Myocyte (in vitro differentiated cells): ENCODE measurements at places on chromosomes 12 and 14.
A peak's percentile ranks its signal among the peaks of the same experiment; 100 is the strongest.

GRCh38 chr14:71398450-71398849 lies 491.2 kb downstream of the PCNX1 start:
- no peak for DNase-seq

DNA sequence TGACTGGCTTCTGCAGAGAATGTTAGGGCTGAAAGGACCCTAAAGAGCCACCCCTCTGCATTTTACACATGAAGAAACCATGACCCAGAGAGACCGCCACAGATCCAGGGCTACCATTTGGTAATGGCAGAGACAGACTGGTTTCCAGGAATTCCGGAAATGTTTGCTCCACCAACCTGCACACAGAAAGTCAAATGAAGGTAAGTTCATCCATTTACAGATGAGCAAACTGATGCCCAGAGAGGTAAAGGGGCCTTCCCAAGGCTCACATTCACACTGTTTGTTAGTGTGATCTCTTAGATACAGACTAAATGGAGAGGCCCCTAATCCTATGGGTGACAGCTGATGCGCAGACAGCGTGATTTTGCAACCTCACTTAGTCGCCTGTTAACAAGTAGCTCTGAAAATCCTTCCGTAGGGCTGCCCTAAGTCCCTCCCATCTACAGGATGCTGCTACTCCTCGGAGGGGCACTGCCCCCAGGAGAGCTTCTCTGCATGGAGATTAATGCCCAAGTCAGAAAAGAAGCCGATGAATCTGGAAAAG lies 33.8 kb downstream of the ZFP36L1 start:
- no peak for DNase-seq

- DNase-seq = peak; percentile 88
Measured at GRCh38 chr12:43338848-43339526, 213.0 kb downstream of the ADAMTS20 start.

DNA sequence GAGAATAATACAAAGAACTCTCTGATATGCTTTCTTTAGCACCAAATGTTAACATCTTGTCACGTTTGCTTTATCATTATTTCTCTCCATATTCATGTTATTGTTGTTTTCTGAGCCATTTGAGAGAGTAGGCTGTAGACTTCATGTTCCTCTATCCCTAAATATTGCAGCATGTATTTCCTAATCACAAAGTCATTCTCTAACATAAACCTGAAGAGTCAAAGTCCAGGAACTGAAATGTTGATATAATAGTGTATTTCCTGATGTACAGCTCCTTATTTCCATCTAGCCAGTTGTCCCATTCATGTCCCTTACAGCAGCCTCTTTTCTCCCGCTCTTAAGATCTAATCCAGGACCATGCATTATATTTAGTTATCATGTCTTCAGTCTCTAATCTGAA lies 72.8 kb downstream of the SPATS2 start:
- no peak for DNase-seq

DNA sequence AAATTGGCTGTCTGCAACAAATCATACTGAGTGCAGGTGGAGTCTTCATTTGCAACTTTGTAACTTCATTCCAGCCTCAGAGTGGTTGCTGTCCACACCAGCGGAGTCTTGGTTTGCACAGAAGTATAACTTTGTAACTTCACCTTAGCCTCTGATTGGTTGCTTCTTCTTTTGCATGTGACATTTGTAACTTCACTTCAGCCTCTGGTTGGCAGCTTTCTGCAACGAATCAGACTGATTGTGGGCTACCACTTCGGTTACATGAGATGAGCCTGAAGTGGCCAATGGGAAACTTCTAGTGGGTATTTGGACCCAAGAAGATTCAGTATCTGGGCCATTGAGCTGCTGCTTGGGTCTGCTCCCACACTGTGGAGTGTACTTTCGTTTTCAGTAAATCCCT lies 17.8 kb downstream of the RASSF8 start:
- peak; percentile 82 for DNase-seq

DNA sequence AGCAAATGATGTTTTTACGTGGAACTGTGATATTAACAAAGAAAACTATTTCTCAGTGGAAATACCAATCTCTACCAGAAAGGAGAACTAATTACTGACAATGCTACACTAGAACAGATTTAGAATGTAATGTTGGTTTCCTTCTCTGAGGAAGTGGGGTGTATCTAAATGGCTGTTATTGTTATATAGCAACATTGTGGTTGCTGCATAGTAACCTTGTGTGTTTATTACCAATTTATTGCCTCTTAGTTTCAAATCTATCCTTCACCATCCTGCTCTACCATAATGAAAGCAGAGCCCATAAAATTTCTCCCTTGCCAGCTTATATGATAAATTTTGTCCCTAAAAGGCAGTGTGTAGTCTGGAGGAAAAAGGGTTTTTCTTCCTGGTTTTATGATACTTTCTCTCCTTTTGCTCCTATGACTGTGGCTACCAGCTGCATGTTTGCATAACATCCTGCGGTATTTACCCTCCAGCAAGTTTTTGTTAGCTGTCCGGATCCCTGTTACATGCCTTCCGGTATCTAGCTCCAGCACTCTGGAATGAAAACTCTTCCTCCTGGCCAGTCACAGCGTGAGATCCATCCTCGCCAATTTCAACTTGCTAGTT lies 5.7 kb upstream of the KLRK1 start:
- peak; percentile 83 for DNase-seq

- no peak for DNase-seq
Measured at GRCh38 chr12:57740656-57741412, 2.3 kb upstream of the AGAP2 start.

DNA sequence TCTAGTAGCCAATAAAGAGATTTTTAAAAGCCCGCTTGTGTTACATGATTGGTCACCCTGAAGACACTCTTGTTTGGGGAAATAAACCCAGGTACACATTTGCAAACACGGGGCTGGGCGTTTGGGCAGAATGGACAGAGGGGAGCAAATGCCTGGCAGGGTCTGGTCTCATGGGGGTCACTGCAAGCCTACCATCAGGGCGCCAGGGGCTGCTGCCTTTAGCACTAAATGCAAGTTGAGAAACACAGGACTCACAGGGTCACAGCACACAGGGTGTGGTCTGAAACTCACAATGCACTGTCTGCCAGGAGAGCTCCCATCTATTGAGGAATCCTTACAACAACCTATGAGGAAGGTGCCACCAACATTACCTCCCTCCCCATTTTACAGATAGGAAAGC lies 62.6 kb downstream of the CHGA start:
- DNase-seq = no peak

DNA sequence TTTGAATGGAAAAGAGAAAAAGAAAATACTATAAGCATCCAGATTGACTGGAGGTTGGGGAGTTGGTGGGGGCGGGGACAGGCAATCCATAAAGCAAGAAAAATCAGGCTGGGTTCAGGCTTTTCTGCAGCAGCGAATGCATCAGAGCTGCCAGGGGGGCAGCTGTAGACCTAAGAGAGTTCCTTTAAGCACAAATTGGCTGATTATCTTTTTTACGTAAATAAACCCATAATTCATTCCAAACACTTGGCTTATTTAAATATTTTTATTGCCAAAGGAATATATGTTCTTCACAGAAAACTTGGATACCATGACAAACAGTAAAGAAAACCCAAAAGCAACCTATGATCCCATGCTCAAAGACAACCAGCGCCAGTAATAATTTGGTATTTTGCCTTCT lies 10.2 kb downstream of the BDKRB2 start:
- no peak for DNase-seq

DNA sequence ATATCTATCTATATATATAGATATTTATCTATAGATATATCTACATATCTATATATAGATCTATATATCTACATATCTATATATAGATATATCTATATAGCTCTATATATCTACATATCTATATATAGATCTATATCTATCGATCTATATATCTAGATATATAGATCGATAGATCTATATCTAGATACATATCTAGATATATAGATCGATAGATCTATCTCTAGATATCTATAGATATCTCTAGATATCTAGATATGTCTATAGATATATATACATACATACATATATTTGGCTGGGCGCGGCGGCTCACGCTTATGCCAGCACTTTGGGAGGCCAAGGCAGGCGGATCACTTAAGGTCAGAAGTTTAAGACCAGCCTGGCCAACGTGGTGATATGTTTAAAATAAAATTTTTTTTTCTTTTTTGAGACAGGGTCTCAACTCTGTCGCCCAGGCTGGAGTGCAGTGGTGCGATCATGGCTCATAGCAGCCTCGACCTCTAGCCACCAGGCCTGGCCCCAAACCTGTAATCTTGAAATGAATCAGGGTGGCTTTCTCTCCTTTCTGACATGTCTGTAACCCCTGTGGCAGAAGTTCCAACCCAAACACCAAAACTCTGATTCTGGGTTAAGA lies 18.1 kb downstream of the ARPC3 start:
- no peak for DNase-seq
